Cerebellar cortex (tissue), 1 donor: ENCODE measurements at places on chromosomes 6 and 20.

GRCh38 chr6:154441995-154442310 lies 68.5 kb downstream of the CNKSR3 start:
- no peak for DNase-seq

DNA sequence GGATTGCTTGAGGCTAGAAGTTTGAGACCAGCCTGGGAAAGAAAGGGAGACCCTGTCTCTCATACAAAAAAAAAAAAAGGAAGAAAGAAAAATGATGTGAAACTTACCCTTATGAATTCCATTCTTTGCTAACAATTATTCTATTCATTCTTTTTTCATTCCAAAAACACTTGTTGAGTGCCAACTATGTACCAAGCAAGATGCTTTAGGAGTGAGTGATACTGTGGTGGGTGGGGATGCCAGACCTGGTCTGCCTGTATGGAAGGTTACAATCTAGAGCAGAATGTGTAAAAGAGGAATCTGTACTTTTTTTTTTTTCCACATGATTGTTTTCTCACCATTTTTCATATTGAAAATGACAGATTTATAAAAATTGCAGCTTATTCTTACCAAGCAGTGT lies 73.8 kb upstream of the TULP1 start:
- no peak for DNase-seq

DNA sequence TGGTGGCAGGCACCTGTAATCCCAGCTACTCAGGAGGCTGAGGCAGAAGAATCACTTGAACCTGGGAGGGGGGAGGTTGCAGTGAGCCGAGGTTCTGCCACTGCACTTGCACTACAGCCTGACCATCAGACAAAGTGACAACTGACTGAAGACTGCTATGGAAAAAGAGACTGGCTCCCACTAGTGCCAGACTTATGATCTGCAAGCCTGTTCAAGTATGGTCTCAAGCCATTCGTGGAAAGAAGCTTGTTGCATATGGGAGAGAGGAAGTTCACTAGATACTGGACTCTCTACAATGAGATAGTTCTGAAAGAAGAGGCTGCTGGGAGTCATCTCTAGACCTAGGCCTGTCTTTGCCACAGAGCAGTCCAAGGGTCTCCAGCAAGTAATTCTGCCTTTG lies 26.7 kb downstream of the MDN1 start:
- peak; percentile 46 for DNase-seq

- no peak for DNase-seq
Observed at GRCh38 chr6:45387236-45387635, 9.5 kb upstream of the SUPT3H start.

DNA sequence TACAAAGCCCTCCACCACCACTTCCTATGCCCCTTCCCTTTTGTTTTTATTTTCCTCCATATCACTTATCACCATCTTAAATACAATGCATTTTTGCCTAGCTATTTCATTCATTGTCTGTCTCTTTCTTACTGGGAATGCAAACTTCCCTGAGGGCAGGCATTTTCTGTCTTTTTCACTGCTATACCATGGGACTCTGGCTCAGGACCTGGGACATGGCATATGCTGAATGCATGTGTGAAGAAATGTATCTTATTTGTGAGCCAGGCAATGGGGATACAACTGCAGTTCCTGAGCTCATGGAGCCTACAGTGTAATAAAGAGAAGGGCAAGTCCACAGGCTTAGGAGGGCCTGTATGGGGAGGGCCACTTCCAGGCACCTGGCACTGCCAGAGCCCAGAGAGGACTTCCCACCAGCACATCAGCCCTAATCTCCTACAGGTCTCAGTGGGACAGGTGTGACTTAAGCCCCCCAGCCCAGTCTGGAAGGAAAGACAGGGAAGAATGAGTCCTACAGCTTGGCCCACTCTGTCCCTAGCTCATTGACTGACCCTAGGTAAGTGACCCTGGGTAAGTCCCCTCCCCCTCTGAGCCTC lies 43.2 kb downstream of the TFEB start:
- DNase-seq: no peak

GRCh38 chr6:77025736-77026223 lies 437.5 kb downstream of the HTR1B start:
- no peak for DNase-seq

DNA sequence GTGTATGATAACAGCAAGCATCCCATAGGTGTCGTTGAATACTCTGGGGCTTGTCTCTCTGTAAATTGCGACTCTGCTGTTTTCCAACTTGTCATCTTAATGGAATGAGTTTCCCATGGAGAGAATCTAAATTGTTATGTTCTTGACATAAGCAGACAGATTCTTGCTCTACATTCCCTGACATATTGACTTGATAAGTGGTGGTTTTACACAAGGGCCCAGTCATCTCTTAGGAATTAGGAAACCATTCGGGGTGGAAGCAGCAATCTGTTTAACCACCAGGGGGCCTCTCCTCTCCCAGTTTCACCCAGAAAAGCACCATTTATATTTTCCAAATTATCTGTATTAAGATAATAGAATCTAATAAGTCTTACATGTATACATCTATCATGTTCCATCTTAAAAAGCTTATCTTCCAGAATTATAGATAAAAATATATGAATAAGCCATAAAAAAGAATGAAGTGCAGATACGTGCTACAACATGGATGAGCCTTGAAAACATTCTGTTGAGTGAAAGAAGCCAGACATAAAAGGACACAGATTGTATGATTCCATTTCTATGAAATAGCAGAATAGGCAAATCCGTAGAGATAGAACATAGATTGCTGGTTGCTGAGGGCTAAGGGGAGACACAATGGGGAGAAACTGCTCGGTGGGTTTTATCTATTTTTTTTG lies 23.1 kb upstream of the MROH8 start:
- DNase-seq: peak; percentile 41

DNA sequence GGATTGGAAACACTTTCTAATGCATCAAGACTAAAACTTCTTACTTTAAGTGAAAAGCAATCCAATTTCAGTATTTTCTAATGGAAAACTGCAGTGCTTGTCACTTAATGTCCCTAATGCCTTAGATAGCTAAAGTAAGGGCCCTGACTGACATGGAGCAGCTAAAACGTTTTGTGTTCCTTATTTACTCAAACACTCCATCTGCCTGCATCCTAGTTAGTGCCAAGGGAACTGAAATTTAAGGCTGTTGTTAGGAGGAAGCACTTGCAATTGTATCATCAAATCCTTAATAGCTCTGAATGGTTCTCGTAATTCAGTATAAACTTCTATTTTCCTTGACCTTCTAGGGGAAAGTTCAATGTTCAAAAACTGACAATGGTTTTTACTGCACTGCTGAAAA lies 127.4 kb downstream of the GJA10 start:
- DNase-seq: peak; percentile 59

DNA sequence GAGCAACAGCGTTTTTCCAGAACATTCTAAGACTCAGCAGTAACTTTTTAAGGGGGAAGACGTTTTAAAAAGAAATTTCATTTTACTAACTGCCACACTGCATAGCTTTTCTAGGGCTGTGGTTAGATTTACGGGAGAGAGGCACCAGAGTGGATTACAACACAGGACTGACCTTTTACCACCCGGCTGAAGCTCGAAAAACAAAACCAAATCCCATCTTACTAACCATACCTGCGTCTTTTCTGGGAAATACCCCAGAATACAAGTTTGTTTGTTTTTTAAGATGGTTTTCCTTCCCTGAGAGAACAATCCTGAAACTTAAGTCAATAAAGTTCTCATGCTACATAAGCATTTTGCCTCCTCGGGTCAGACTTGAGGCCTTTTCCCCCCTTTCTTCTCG lies 209.3 kb upstream of the SOX4 start:
- no peak for DNase-seq

- no peak for DNase-seq
Observed at GRCh38 chr6:55180258-55180657, 5.9 kb downstream of the HCRTR2 start.

DNA sequence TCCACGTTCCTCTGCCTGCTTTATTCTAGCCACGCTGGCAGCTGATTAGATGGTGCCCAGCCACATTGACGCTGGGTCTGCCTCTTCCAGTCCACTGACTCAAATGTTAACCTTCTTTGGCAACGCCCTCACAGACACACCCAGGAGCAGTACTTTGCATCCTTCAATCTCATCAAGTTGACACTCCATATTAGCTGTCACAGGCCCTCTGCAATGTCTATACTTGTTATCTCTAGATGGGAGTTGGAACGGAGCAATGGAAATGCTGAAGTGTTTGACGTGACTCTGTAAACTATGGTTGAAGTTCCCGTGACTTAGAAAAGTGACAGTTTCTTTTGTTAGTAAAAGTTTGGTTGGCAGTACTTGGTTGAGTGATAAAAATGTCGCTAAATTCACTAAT lies 291.0 kb downstream of the CDH4 start:
- no peak for DNase-seq

DNA sequence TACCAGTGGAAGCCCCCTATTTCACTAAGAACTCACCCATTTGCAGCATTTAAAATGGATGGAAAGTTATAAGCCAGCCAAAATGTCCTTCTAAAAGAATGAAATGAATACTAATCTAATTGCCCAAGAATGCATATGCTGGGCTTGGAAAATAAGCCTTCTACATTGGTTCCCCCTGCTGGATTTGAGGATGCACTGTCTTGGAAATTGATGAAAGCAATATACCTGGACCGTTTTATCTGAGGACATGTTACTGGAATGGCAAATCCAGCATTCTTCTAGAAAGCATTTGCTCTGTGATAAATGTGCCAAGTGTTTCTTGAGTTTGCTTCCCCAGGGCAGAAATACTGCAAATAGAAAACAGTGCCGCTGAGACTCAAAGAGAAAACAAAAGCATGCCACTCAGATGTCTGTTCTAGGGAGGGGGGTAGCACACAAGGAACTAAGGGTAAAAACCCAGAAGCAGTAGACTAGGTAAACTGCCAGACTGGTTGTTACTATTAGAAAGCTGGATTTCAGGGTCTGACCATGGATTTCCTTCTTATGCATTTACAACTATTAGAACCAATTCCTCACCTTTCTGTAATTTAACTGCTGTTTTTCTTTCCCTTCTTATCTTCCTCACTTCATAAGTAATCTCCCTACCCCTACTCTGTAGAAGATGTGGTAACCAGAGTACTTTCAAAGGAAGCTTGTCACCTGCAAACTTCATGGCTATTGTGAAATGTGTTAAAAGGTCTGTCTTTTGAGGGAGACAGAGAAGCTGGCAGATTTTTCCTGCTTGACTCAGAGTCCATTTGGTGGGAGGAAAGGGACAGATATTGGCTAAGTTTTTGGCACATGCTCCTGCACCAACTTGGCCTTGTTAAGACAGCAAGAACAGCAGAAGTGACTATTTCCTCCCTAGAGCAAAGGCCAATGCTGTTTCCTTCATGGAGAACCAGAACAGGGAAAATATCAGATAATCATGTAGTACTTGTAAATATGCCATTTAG lies 642.6 kb downstream of the KIF16B start:
- DNase-seq: peak; percentile 79

- no peak for DNase-seq
Observed at GRCh38 chr6:35554811-35555210, 42.1 kb upstream of the TULP1 start.

DNA sequence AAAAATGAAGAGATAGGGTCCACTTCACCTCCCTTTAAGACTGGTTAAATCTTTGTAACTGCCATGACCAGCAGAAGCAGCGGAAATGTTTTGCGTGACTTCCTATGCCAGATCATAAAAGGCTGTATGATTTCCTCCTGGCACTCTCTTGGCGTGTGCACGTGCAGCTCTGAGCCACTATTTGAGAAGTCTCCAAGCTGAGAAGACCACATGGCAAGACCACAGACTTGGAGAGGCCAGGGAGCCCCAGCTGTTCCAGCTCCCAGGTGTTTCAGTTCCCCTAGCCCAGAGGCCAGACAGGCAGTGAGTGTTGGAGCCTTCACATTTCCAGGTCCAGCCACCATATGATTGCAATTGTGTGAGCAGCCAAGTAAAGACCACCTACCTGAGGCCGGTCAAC lies 259.3 kb upstream of the RIN2 start:
- no peak for DNase-seq

DNA sequence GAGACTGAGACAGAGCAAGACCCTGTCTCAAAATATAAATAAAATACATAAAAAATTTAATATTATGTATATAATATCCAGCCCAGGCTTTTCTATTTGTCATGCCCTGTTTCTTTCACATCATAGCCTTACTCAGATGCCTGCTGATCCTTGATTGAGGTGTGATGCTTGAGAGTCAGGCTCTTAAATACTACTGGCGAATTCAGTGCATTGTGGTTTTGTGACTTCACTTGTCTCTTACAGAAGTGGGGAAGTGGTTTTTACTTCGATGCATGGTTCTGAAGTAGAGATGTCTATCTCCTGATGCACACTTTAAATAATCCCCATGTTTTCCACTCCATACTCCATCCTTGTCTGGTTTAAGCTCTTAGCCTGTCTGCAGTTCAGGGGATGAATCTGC lies 29.1 kb downstream of the ASXL1 start:
- no peak for DNase-seq

DNA sequence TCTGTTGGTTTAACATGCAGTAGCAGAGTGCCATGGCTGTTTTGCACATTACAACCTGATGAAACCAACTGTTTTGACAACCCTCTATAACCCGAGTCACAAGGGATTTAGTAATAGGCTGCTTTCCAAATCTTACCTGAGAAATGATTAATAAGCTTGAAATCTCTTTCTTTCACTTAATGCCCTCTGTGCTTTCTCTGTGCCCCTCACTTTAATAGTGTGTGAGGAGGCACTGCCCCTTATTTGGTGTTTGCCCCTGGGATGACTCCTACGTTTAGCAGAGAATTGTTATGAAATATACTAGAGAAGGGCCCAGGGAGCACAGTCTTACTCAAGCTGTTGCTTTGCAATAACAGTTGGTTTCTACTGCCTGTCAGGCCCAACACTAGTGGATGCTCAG lies 31.0 kb upstream of the PTCHD4 start:
- no peak for DNase-seq

DNA sequence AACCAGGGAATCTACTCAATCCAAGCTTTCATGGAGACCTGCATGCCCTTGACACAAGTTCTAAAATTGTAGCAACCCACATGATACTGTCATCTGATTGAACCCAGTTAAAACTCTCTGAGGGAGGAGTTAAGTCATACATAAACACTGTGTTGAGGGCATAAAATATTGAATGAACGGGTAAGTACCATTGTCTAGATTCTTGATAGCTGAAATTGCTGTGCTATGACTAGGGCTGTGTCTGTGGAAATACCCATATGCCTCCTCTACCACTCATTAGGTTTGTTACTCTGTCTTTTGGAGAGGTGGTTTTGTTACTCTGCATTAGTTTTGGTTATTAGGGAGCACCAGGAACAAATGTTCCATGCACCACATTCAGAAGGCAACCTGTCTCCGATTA lies 7.6 kb downstream of the ENPP4 start:
- DNase-seq: no peak

DNA sequence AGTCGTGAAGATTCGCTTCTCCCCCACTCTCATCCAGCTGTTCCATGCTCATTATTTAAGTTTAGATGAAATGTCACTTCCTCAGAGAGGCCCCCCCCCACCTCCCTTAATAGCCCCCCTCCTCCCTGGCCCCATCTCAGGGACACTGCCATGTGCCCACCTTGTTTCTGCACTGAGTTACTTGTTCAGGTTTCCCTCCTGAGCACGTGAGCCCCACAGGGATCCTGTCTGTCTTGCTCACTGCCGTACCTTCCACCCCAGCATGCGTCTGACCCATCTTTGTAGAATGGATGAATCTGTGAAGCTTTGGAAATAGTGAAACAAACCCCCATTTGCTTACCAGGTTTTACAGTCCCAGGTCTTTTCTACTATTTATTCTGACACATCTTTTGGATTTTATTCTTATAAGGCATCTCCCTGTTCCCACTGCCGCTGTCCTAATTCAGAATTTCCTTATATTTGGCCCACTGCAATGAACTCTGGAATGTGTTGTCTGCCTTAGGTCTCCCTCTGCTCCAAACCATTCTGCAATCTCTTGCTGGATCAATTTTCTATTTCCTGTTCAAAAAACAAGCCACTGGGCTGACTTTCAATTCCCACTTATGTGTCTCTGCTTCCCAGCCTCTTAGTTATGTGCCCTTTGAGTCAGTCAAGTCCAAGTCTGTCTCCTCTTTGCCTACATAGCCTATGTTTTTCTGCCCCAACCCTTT lies 136.5 kb upstream of the ECI2 start:
- no peak for DNase-seq
